ELF-1 (cell line): ENCODE measurements at places on chromosomes 7 and 10.

DNA sequence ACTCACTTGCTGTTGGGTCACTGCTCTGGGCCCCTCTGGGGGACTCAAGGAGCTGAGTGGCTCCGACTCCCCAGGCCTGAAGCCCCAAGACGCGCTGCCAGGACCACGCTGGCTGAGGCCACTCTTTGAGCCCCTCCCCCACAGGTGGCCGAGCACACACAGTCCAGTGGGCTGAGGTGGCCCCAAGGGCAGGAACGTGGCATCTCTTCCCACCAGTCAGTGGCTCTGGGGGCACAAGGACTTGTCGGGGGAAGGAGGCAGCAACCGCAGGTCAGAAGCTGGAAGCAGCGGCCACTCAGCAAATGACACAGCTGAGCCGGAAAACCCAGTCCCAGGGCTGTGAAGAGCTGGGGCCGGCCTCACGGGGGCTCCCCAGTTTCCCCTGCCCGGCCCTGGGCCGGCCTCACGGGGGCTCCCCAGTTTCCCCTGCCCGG lies 24.1 kb downstream of the GRIFIN start:
- no peak for DNase-seq

GRCh38 chr10:125033146-125033924 lies 91.4 kb downstream of the ZRANB1 start:
- DNase-seq, result no peak

- no peak for DNase-seq
These were observed 233.4 kb downstream of the PAXIP1 start for GRCh38 chr7:154769527-154769926.

GRCh38 chr10:80163741-80164341 lies 31.3 kb downstream of the PLAC9 start:
- no peak for DNase-seq

DNA sequence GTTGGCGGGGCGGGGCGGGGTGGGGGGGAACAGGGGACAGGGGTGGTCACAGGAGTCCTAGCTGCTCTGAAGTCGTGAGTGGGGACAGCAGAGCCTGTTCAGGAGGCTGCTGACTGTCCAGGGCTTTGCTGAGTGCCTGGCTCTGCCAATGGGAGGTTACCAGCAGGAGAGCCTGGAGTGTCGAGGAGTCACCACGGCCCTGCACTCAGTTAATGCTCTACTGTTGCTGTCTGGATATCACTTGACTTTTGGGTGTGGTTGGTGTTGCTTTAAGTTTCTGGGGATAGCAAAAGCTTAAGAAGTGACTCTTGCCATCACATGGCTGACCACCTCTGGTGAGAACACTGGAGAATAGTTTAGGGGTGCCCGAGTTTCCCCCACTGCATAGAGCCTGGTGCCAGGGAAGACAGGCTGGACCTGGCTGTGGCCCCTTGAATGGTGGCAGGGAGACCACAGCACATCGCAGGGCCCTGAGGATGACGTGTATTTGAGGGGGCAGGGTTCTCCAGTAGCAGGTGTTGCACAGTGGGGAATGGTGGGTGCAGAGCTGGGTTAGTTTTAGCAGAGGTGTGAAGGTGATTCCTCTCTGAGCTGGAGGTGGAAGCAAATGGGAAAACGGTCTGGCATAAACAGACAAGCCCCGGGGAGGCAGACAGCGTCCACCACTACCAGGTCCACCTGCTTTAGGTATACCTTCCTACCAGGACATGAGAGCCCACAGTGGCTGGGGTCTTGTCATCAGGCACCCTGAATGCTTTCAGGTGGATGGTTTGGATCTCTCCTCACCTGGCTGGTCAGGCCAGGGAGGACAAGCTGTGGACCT lies 54.2 kb upstream of the CAMK2B start:
- DNase-seq, result no peak

DNA sequence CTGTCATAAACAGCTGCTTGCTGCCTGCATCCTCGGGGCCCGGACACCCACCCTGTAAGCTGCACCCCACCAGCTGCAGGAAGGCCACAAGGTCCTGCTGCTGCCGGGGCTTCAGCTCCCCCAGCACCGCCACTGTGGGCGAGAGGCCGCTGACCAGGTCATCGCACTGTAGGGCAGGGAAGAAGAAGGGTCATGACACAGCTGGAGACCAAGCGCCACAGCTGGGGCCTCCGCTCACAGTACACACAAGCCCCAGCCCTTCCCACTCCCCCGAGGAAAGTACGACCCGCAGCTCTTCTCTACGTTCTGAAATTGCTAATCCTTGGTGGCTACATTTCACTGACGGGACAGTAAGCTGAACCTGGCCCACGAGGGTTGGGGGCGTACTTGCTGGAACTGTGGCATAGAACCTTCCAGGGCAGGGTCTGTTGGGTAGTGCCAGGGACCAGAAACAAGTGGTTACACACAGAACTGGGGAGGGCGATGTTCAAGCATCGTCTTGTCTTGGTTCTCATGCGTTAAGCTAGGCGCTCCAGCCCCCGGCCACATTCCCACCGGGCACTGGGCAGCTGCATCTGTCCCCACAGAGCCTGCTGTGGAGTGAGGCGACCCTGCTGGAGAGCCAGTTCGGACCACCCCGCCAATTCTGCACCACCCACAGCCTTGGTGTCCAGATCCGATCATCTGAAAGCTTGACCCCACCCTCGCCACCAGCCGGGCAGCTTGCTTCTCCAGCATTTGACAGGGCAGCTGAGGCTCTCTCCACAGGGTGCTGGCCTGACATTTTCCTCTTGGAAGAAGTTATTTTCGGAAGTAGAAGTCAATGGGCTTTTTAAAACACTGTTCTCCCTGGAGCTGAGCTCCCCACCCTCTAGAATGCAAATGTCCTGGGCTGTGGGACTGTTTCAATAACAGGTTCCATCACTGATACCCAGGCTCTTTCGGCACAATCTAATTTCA lies 50.8 kb downstream of the GSDME start:
- DNase-seq, result no peak

GRCh38 chr10:123854003-123854402 lies 37.6 kb downstream of the CPXM2 start:
- DNase-seq, result no peak

DNA sequence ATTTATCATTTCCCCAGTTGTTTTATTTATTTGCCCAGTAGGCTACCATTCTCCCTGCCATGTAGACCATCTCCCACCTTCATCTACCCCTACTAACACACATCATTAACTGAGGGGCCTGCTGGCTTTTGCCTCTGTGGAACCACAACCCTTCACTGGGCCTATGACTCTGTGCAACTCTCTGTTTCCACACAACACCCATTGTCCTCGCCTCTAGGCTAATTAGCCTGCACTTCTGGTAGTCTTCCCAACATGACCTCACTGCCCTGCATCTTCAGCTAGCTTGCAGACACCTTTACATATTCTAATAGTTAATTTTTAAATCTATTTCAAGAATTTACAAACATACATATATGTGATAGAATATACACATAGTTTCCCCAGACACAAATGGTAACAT lies 7.5 kb downstream of the ANKIB1 start:
- no peak for DNase-seq

GRCh38 chr7:84578825-84579224 lies 384.2 kb upstream of the SEMA3A start:
- DNase-seq, result no peak

DNA sequence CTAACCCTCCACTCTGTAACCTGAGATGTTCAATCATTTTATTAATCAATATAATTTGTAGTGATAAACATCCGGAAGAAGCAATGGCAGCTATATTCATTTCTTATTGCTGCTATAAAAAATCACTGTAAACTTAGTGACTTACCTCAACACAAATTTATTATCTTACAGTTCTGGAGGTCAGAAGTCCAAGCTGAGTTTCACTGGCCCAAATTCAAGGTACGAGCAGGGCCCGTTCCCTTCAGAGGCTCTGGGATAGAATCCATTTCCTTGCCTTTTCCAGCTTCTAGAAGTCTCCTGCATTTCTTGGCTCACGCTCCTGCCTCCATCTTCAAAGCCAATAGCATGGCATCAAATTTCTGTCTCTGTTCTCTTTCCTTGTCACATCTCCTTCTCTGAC lies 279.5 kb upstream of the SP8 start:
- no peak for DNase-seq

DNA sequence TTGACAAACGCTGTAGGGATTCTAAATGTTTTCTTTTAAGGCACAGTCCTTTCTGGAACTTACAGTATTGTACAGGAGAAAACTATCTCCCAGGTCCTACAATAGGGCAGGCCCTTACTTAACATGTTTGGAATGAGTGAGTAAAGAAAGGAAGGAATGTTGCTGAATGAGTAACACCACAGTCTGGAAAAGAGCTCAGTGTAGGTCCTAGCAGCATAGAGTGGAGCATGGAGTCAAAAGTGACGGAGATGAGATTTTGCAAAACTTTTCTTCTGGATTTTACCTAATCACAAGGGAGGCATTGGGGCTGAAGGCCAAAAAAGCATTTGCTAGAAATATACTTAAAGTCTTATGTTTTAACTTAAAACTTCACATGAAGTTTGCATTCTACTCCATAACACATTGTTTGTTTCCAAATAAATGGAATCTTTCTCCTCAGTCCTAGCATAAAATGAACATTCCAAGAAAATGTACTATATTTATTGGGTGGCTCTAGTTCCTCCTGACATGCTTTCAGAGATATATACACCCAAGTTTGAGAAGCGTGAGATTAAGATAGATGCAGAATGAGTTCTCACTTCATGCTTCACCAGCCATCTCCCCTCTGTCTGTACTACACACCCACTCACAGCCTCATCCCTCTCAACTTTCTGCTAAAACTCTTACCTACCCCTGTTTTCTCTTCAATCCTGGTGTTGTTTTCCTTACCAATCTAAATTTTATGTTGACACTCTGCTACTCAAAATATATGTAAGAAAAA lies 20.2 kb upstream of the ADD3 start:
- DNase-seq, result no peak

DNA sequence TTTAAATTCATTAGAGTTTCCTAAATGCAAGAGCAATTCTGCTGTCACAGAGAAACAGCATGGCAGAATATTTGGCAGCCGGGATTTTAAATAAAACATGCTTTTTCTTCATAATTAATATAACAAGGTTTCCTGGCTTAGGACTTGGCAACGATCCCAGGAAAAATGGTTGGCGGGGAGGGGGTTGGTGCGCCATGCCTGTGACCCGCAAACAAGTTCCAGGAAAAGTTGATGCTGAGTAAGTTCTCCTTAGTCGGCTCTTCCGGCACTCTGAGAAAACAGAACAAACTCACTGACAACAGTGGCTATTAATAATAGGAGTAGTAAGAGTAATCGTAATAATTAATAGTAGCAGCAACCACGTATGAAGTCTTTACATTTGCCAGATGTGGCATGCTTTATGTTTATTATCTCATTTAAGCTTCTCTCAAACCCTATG lies 4.6 kb downstream of the HABP2 start:
- DNase-seq, result no peak

- no peak for DNase-seq
These were observed 30.7 kb upstream of the HYCC1 start for GRCh38 chr7:23044581-23044980.

GRCh38 chr10:31602541-31603234 lies 283.7 kb downstream of the ZEB1 start:
- peak; percentile 45 for DNase-seq

DNA sequence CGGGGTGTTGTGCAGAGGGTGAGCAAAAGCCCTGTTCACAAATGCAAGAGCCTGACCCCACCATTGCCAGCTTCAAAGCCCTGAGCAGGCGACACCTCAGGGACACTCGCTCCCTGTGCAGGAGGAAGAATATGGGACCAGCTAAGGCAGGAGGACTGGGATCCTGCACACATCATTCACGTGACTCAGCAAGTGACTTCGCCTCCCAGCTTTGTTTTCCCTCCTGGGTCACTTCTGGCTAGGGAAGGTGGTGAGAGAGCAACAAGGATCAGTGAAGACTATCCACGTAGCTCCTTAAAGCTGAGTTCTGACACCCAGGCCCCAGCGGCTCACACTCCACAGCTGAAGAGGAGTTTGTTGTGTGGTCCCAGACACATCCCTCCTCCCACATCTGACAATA lies 164.3 kb downstream of the FGFR2 start:
- DNase-seq, result no peak

- DNase-seq, result no peak
These were observed 62.6 kb downstream of the CACNB2 start for GRCh38 chr10:18202680-18203460.

DNA sequence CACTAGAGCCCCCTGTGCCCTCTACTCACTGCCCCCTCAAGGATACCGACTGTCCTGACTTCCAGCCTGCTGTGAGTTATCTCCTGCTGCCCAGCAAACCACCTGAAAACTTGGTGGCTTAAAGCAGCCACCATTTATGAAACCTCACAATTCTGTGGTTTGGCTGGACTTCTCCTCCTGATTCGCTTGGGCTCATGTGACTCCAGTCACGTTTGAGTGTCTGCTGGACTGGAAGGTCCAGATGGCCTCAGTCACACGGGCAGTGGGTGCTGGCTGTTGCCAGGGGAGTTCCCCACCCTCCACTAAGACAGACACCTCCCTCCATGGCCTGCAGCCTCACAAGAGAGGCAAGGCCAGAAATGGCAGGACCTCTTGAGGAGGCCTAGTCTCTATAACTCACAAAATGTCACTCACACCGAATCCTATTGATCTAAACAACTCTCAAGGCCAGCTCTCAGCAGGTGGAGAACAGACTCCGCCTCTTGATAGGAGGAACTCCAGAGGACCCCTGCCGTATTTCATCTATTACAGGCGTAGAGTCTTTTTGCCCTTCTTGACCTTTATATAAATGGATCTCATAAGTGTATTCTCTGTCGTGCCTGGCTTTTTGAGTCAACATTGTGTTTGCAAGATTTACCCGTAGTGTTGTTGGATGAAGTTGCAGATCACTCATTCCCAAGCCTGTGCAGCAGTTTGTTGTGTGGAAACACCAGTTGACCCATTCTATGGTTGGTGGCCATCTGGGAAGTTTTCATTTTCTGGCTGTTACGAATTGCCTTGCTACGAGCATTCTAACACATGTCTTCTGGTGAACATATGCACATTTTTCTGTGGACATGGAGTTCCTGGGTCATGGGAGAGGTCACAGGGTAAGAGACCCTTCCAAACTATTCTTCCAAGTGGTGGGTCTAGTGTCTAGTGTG lies 48.3 kb downstream of the ZMIZ1 start:
- no peak for DNase-seq

DNA sequence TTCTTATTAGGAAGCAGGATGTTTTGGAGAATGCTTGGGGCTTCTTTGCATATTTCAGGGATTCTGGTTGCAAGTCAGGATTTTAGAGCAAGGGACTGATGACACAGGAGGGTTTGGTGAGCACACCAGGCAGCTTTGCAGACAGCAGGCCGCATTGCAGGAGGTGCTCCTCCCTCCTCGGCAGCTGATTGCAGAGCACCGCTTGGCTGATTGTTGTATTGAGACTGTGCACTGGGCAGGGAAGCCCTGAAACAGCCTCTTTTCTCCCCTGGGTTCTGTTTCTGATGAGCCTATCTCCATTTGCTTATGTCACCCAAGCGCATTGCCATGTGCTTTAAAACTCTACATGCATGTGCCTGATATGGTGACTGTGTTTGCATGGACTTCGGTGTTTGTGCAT lies 769.6 kb downstream of the GRID1 start:
- DNase-seq, result no peak

- DNase-seq, result no peak
These were observed 499.6 kb upstream of the LRRN3 start for GRCh38 chr7:110591341-110591740.

- peak; percentile 51 for DNase-seq
These were observed 32.4 kb downstream of the NKX6-2 start for GRCh38 chr10:132753596-132753995.

- no peak for DNase-seq
These were observed 151.3 kb downstream of the GALNT11 start for GRCh38 chr7:152176797-152177196.
